BJ (cell line): ENCODE measurements at places on chromosomes 4 and X. TPM values are rescaled to one million over a fixed set of nuclear protein-coding genes. Genes with fewer than 3 reads are reported as not detected.

Gene PAGE4
- polyA plus RNA-seq: not detected in 2 replicates

DNA sequence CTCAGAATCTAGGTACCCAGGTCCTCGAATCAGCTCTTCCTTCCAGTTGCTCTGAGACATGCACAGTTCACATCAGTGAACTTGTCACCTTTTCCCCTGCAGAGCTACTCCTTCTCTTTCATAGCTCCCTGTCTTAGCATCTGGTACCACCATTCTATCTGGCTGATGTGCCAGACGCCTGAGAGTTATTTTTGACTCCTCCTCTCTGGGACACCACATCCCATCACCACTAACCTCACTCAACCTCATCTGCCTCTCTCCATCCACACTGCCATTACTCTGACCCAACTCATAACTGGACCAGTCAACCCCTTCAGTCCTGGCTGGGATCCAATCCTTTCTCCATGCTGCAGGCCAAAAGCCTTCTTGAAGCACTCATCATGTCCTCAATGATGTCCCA, 44.5 kb downstream of the SLC2A9 start:
- DNase-seq: no peak

- DNase-seq: no peak
These were observed 1648.0 kb downstream of the STIM2 start for GRCh38 chr4:28508636-28509035.

Gene CRMP1
- 0.02 and 0.09 TPM in 2 replicates for polyA plus RNA-seq

DNA sequence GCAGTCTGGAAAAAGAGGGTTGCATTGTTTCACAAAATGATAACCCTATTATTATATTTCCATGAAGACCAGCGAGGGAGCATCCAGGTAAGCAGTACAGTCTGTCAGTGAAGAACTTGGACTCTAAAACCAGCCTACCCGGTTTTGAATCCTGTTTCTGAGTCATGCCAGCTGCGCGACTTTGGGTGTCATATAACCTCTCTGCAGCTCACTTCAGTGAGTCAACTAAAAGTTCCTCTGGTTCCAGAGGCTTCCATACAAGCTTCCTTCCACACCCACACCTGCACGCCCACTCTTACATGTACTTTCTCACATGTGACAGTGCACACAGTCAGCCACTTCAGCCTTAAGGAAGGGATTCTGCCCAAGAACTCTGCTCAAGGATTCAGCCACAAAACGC, 49.8 kb upstream of the PRPS2 start:
- DNase-seq: no peak

DNA sequence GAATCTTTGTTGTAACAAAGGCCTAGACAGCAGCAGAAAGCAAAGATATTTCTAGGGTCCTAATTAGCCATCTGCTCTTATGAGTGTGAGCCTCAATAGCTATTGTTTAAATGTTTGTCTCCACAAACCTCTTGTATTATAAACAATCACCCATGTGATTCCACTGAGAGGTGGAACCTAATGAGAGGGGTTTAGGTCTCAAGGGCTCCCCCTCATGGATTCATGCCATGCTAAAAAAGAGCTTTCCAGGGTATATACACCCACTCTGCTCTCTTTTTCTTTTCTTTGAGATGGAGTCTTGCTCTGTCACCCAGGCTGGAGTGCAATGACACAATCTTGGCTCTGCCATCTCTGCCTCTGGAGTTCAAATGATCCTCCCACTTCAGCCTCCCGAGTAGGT, 42.1 kb downstream of the TRIM61 start:
- DNase-seq: no peak

Gene INTS6L
- 2.7 and 4.2 TPM in 2 replicates for polyA plus RNA-seq

- no peak for DNase-seq
These were observed 207.1 kb downstream of the GUCY2F start for GRCh38 chrX:109274806-109275205.

DNA sequence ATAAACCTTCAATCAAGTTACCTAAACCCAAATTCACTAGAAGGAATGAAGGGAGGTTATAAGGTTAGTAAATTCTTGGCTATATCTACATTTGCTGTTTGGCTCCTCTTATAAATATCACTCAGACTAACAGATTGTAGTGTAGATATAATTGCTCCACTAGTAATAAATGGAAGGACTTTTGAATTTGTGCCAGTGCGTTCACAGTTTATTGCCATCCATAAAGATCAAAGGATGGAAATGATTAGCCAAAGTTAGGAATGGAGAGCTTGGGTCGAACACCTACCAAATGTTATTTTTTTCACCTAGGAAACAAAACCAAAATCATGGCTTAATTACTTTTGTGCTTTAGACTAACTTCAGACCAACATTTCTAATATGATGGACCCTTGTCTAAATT, 9.2 kb downstream of the DTHD1 start:
- no peak for DNase-seq

GRCh38 chr4:150173432-150173861, 95.2 kb downstream of the DCLK2 start:
- no peak for DNase-seq

DNA sequence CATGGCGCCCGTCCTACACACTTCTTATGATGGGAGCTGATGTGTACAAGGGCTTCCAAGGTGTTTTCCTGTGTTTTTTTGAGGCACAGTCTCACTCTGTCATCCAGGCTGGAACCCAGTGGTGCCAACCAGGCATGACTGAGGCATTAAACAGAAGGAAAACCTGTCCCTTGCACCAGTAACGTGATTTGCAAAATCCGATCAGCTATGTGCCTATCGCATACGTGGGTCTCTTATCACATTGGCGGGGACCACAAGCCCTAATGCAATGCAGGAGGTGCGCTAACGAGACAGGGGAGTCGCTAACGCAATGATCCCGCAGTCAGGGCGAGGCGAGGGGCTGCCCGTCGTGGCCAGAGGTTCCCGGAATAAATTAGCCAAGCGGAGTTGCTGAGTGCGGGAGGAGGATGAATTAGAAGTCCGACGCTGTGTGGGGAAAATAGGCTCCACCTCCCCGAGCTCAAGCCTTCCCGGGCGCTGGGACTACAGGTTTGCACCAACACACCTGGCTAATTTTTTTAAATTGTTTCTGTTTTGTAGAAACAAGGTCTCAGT, 162.7 kb downstream of the SHOX start:
- no peak for DNase-seq

DNA sequence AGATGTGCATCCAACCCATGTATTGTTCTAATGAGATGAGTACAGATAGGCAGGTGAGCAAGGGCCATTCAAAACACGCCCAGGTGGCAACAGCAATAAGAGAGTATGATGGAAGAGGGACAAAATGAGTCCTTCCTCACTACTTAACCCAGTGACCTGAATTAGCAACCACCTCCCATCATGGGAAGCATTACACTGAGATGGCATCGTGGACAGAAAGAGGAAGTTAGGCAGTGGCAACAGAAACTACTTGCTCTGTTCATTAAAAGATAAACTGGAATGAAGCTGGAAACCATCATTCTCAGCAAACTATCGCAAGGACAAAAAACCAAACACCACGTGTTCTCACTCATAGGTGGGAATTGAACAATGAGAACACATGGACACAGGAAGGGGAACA, 17.2 kb downstream of the RXFP1 start:
- DNase-seq: no peak

Gene SLC10A4
- polyA plus RNA-seq: 0.09 TPM in 1 of 2 replicates, not detected in the other

- DNase-seq: no peak
These were observed 298.7 kb upstream of the ATOH1 start for GRCh38 chr4:93529692-93530372.
